ENCODE measurements at places on chromosomes 16 and 17.
A peak's percentile ranks its signal among the peaks of the same experiment; 100 is the strongest.

DNA sequence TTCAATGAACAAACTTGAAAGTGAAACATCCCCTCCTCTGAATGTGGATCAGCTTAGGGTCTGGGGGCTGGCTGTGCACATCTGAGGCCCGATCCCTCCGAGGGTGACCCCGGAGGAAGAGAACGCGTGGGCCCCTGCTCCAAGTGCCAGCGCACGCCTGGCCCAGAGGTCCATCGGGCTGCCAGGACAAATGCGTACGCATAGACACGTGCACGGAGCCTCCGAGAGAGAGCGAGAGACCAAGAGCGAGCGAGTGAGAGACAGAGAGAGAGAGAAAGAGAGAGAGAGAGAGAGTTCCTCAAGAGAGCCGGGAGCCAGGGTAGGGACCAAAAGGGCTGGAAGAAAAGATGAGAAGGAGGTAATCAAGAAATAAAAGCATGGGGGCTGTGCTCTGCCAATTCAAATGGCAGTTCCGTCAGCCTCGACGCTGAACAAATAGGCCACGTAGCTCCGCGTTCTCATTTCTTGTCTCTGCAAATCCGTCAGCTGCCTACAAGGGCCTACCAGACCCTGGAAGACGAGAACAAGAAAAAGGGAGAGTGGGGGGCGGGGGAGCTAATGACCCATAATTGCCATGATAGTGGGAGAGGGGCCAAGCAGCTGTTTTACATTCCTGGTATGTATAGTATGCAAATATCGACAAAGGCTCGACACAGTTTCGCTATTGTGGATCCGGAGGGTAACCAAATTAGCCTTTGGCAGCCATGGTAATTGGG is 435.3 kb upstream of the ZFHX3 start:
- no peak for DNase-seq

- peak; percentile 51 for DNase-seq
Observed at GRCh38 chr16:85650844-85651628, 37.7 kb downstream of the GINS2 start.

DNA sequence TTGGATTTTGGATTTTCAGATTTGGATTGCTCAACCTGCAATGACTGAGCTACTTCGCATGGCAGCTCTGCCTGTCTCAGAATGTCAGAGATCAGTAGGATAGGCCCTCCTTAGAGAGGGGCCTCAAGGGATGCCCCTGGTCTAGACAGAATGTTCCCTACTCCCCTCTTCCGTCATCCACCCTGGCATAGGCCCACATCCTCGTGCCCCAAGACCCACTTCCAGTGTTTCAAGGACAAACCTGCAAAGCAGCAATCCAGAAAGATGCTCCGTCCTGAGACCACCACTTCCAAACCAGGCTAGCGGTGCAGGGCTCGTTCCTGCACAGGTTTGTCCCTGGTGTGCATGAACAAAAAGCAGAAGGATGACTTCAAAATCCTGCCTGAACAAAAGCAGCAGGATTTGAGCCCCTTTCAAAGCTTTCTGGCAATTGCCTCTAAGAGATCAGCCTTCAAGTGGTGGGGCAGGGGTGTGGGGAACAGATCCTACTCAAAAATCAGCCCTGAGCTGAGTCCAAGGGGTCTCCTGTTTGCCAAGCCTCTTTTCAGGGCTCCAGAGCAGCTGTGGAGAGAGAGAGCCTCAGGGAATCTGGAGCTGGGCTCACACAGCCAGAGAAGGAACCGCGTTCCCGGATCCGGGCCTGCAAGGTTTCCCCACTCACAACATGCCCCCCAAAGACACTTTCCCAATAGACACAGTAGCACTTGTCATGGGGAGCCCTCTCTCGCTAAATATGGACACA is 121.1 kb downstream of the SOCS1 start:
- no peak for DNase-seq

DNA sequence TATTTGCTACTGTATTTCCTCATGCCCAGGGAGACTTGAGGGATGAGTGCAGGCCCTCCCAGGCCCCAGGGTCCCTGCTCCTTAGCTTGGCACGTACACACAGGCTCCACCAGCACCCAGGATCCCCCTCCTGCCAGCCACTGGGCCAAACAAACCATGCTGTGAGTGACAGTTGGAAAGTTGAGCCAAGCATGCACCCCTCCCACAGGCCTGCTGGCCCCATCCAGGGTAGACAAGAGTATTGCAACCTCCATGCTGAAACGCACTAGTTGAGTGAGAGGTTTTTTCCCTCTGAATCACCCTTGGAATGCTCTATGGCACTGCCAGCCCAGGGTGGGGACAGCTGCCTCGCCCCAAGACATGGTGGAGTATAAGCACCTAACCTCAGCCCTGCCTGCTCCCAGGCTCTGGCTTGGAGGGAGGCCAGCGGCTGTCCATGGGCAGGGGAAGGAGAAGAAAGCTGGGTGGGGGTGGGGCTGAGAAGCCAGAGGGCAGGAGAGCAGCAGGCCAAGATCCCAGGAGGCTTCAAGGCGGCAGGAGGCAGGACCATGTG is 49.6 kb downstream of the PITPNM3 start:
- DNase-seq, result no peak

- DNase-seq, result no peak
Observed at GRCh38 chr17:17252149-17252661, 15.2 kb upstream of the FLCN start.

DNA sequence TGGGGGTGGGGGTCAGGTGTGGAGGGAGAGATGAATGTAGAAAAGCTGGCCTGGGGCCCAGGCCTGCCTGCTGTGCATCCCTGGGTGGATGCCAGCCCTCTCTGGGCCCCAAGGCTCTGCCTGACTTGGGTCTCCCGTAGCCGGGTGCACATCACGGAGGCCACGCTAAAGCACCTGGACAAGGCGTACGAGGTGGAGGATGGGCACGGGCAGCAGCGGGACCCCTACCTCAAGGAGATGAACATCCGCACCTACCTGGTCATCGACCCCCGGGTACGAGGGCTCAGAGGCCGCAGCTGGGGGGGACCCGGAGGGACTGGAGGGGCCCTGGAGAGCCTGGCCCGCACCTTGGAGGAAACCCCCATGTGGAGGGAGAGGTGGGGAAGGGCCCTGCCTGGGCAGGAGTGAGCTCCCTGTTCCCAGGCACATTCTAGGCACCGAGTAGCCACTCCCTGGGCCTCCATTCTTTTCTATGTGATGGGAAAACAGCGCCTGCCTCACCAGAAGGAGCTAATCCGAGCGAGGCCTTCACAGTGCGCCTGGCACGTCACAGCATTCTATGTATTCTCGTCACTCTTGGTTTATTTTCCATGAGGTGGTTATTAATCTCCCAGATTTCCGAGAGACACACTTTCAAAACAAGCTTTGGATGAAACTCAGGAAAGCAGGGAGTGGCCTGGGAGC is 34.7 kb downstream of the ADCY7 start:
- DNase-seq, result peak; percentile 29

DNA sequence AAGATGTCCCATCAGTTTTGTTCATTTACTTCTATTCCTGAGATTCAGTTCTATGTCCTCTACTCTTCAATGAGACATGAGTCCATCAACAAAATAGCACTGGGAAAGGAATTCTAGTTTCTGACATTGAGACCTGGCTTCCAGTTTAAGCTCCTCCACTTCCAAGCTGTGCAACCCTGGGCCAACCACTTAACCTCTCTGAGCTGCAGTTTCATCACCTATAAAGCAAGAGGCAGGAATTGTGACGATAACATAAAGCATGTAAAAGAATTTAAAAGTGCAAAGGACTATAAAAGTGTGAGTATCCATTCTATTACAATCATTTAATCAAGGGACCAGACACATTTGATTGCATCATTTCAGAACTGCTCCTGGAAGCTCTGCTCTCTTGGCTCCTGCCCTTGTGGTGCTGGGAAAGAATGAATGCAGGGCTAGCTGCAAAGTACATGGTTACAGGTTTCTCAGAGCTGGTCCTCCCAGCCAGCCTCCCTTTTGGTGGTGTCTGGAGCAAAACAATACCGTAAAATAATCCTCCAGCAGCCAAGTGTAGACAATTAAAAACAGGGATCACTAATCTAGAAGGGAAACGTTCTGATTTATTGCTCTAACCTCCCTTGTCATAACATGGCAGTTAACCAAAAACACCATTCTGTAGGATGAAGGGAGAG is 113.9 kb downstream of the VPS53 start:
- DNase-seq, result no peak

- DNase-seq, result peak; percentile 80
Observed at GRCh38 chr17:15456972-15457722, 10.3 kb downstream of the CDRT4 start.

Data from dorsolateral prefrontal cortex (tissue), 122 donors.